ENCODE measurements at places on chromosomes 1 and 21. TPM values are rescaled to one million over a fixed set of nuclear protein-coding genes. Genes with fewer than 3 reads are reported as not detected.

PRRX1 gene
- total RNA-seq, result not detected

USH2A gene
- total RNA-seq, result not detected

GRCh38 chr1:22641906-22642636 is 1.4 kb upstream of the C1QC start:
- DNase-seq, result peak; percentile 61

GRCh38 chr1:26862781-26863684 is at the start of gene SFN:
TSS of gene SFN (plus strand) at chr1:26863149. CDS start at chr1:26863213, 64 bp downstream.
- peak; percentile 99 for DNase-seq

DNA sequence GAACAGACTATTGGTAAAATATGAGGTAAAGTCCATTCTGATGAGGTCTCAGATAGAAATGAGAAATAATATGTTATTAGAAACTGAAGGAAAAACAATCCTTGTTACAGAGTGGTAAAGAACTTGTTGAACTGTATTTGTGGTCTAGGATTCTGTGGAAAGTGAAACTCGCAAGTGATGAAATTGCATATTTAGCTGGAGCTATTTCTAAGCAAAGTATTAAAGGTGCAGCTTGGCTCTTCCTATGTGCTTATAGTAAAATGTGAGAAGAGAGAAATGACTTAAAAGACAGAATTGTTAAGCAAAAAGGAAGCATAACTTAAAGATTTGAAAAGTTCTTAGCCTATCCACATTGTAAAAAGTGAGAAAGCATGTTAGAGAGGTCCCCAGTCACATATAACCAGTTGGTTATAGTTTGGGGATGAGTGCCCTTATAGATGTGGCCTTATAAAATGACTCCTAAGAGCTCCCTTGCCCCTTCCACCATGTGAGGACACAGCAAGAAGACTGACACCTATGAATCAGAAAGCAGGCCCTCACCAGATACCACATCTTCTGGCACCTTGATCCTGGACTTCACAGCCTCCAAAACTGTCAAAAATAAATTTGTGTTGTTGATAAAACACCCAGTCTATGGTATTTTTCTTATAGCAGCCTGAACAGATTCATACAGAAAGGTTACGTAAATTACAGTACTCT is 24.8 kb downstream of the PHTF1 start:
- DNase-seq, result no peak
